ENCODE measurements at places on chromosomes 3 and 15. TPM values are rescaled to one million over a fixed set of nuclear protein-coding genes. Genes with fewer than 3 reads are reported as not detected.

DNA sequence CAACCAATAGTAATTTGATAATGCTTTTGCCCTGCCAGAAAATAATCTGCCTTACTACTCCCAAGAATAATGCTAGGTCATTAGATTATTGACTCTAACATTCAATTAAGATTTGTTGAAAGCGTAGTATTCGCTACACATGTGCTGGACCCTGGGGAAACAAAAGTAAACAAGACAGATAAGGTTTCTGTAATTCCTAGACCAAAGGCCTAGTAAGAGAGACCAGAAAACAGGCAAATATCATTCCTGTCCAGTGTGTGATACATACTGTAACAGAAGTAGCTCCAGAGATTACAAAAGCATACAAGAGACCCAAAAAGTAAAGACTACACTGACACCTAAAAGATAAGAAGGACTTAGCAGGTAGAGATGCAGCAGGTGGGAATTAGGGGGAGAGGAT lies 60.8 kb downstream of the PLOD2 start:
- DNase-seq, result no peak
- no peak overlapping the region for H3K27ac ChIP-seq
- H3K36me3 ChIP-seq, result no peaks in the 10 kb centered on the region
- no peak overlapping the region for H3K4me3 ChIP-seq
- no peaks in the 10 kb centered on the region for H3K27me3 ChIP-seq

The TUSC7 gene
- not detected for total RNA-seq

The UACA gene
- 147 TPM for total RNA-seq

DNA sequence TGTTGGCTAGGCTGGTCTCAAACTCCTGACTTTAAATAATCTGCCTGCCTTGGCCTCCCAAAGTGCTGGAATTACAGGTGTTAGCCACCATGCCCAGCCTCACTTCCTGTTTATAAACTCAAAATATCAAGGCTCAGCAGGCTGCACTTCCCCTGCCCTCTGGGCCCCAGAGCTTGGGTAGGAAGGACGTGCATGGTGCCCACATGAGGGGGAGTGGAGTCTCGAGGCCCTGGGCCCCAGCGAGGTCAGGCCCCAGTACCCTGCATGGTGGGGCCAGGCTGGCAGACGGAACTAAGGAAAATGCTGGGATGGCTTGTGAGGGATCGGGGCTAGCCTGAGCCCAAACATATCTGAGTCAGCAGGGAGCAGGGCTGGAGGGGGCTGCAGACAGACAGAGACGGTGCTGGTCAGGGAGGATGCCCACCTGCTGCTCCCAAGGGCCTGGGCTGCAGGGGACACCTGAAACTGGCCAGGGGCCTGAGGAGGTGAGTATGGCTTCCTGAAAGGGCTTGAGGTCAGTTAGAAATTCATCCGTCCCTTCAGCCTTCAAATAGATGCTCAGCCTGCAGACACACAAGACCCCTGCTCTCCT lies 5.1 kb downstream of the SPTBN5 start:
- H3K4me3 ChIP-seq, result no peak overlapping the region
- no peaks in the 10 kb centered on the region for H3K4me1 ChIP-seq
- H3K36me3 ChIP-seq, result no peaks in the 10 kb centered on the region
- no peaks in the 10 kb centered on the region for H3K27me3 ChIP-seq
- no peak overlapping the region for H3K27ac ChIP-seq
- DNase-seq, result no peak

GRCh38 chr3:65793495-65794200 lies 245.1 kb downstream of the MAGI1 start:
- H3K27ac ChIP-seq, result no peak overlapping the region
- no peaks in the 10 kb centered on the region for H3K36me3 ChIP-seq
- H3K27me3 ChIP-seq, result no peaks in the 10 kb centered on the region

GRCh38 chr3:46821553-46821952 lies 41.7 kb downstream of the MYL3 start:
- no peak overlapping the region for H3K27ac ChIP-seq
- H3K27me3 ChIP-seq, result no peaks in the 10 kb centered on the region
- no peaks in the 10 kb centered on the region for H3K4me1 ChIP-seq
- H3K4me3 ChIP-seq, result no peak overlapping the region
- no peaks in the 10 kb centered on the region for H3K36me3 ChIP-seq

The SENP5 gene
- total RNA-seq, result 130 TPM

DNA sequence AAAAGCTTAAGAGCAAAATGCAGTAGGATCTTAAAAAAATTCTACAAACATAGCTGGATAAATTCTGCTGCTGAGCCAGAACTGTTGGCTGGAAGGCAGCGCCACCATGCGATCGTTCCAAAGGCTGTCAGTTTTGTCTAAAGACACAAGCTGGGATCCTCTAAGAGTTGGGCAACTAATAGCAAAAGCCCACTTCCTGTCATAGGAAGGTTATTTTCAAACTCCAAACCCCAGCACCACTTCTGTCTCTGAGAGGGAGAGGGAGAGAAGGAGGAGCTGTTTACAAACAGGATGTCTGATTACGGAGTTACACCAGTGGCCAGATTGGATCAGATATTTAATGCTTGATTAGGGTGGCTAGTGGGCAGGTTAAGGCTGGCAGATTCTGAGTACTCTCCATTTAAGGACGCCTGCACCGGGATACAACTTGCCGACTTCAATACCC lies 44.0 kb downstream of the EIF4E3 start:
- peak; percentile 59 for DNase-seq
- H3K27me3 ChIP-seq, result no peaks in the 10 kb centered on the region
- peaks cover 5% of the 10 kb centered on the region for H3K4me1 ChIP-seq
- H3K27ac ChIP-seq, result peak overlapping the region; percentile 25
- H3K4me3 ChIP-seq, result no peak overlapping the region

The GPR27 gene
- total RNA-seq, result 3.8 TPM

GRCh38 chr3:149610351-149611105 lies 47.3 kb downstream of the WWTR1 start:
- peaks cover 5% of the 10 kb centered on the region for H3K4me1 ChIP-seq
- peak overlapping the region; percentile 69 for H3K27ac ChIP-seq
- no peak for DNase-seq
- no peaks in the 10 kb centered on the region for H3K36me3 ChIP-seq
- no peaks in the 10 kb centered on the region for H3K27me3 ChIP-seq

- H3K4me3 ChIP-seq, result peak within 1 kb of the TSS; percentile 76
- H3K4me1 ChIP-seq, result no peaks in the 10 kb centered on the region
- no peaks in the 10 kb centered on the region for H3K27me3 ChIP-seq
- no peak for DNase-seq
- no peaks in the 10 kb centered on the region for H3K36me3 ChIP-seq
Measured at GRCh38 chr15:90234096-90234988, at the start of gene GDPGP1. GDPGP1 (plus strand) TSS chr15:90234209; CDS start chr15:90240909, 6,700 bp downstream.

- H3K4me3 ChIP-seq, result no peak overlapping the region
- H3K27ac ChIP-seq, result no peak overlapping the region
- no peaks in the 10 kb centered on the region for H3K36me3 ChIP-seq
- H3K27me3 ChIP-seq, result no peaks in the 10 kb centered on the region
- no peaks in the 10 kb centered on the region for H3K4me1 ChIP-seq
Measured at GRCh38 chr15:48898446-48898845, 20.5 kb downstream of the EID1 start.

DNA sequence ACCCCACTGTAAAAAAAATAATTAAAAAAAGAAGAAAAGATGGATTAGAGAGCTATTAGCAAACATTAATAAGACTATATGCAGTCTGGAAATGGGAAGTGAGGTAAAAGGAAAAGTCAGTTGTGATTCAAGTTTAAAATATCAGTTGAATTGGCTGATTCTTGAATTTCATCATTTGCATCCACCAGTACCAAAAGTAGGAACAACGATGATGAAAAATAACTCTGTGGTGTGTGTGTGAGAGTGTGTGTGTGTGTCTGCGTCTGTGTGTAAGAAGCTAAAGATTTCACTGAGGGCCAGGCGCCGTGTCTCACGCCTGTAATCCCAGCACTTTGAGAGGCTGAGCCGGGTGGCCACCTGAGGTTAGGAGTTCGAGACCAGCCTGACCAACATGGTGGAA lies 56.0 kb upstream of the SLC4A7 start:
- H3K4me1 ChIP-seq, result no peaks in the 10 kb centered on the region
- H3K27ac ChIP-seq, result no peak overlapping the region
- DNase-seq, result no peak
- H3K27me3 ChIP-seq, result no peaks in the 10 kb centered on the region
- no peaks in the 10 kb centered on the region for H3K36me3 ChIP-seq

DNA sequence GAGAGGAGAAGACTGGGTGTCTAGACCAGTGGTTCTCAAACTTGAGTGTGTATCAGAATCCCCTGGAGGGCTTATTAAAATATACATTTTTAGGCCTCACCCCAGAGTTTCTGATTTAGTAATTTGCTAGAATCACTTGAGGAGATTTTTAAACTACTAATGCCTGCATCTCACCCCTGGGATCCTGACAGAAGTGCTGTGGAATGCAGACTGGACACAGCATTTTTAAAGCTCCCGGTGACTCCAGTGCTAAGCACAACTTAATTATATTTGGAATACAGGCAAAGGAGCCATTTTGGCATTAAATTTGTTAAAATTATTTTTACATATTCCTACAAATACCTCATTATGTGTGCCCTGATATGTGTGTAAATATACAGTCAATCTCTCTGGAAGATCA lies 26.7 kb upstream of the COL6A6 start:
- H3K4me1 ChIP-seq, result no peaks in the 10 kb centered on the region
- no peaks in the 10 kb centered on the region for H3K27me3 ChIP-seq
- H3K36me3 ChIP-seq, result no peaks in the 10 kb centered on the region
- no peak for DNase-seq
- H3K27ac ChIP-seq, result no peak overlapping the region

GRCh38 chr15:100308608-100309007 lies 33.2 kb downstream of the ADAMTS17 start:
- H3K27me3 ChIP-seq, result no peaks in the 10 kb centered on the region
- H3K27ac ChIP-seq, result peak overlapping the region; percentile 60
- H3K4me3 ChIP-seq, result peak overlapping the region; percentile 16
- no peak for DNase-seq
- no peaks in the 10 kb centered on the region for H3K36me3 ChIP-seq

The WNT7A gene
- not detected for total RNA-seq

GRCh38 chr3:41293169-41293681 lies 93.9 kb downstream of the CTNNB1 start:
- no peak overlapping the region for H3K27ac ChIP-seq
- no peaks in the 10 kb centered on the region for H3K36me3 ChIP-seq
- no peak overlapping the region for H3K4me3 ChIP-seq

GRCh38 chr3:184180165-184180564 lies 5.5 kb downstream of the AP2M1 start:
- no peaks in the 10 kb centered on the region for H3K36me3 ChIP-seq
- H3K27ac ChIP-seq, result no peak overlapping the region
- no peak for DNase-seq
- no peak overlapping the region for H3K4me3 ChIP-seq
- H3K4me1 ChIP-seq, result peaks cover 5% of the 10 kb centered on the region

Data from uterus (tissue), 4 donors.